Endothelial cell (in vitro differentiated cells): ENCODE measurements at places on chromosomes 13 and 19. TPM values are rescaled to one million over a fixed set of nuclear protein-coding genes. Genes with fewer than 3 reads are reported as not detected.

DNA sequence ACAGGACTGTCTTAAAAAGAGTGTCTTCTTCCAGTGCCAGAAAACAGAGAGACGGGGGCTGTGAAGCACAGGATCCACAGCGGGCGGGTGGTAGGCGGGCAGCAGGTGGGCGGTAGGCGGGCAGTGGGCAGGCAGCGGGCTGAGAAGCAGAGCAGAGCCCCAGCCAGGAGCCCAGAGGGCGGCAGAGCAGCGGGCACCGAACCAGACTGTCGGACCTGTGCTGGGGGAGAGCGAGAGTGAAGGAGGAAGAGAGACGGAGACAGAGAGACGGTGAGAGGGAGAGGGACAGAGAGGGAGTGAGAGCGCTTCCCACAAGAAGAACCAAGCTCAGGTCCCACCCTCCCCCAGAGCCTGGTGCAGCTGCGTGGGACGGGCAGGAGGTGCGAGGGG lies 30.3 kb downstream of the RASA3 start:
- peaks cover 13% of the 10 kb centered on the region for H3K27me3 ChIP-seq
- peaks cover 17% of the 10 kb centered on the region for H3K4me1 ChIP-seq
- no peak for DNase-seq
- H3K36me3 ChIP-seq, result peaks cover 10% of the 10 kb centered on the region

- peaks cover 9% of the 10 kb centered on the region for H3K4me1 ChIP-seq
- DNase-seq, result no peak
- peaks cover 25% of the 10 kb centered on the region for H3K27me3 ChIP-seq
- peaks cover 21% of the 10 kb centered on the region for H3K36me3 ChIP-seq
- H3K4me3 ChIP-seq, result peak overlapping the region; percentile 86
Measured at GRCh38 chr19:45771311-45771933, 2.4 kb upstream of the SIX5 start.

Gene CGB2
- total RNA-seq, result not detected

Gene SYCN
- total RNA-seq, result not detected

- no peak for DNase-seq
- H3K27me3 ChIP-seq, result peaks cover 2% of the 10 kb centered on the region
- H3K36me3 ChIP-seq, result no peaks in the 10 kb centered on the region
- no peak overlapping the region for H3K27ac ChIP-seq
Measured at GRCh38 chr13:30882026-30882850, 23.8 kb upstream of the MEDAG start.

Gene OXGR1
- 0.15 TPM for total RNA-seq

DNA sequence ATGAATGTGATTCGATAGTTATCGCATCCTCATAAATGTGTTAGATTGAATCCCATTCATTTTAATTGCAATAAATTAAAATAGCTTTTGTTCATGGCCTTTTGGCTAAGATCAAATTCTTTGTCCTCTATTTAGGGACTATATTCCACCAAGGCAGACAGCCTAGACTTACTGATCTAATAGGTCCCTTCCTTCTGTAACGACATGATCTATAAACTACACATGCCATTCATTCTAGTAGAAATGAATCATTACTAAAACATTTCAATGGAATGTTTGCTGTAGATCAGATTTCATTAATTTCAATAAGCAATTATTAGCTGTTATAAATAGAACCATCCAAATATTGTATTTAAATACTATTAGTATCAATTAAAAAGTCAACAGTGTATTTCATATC lies 526.6 kb upstream of the KLHL1 start:
- no peak overlapping the region for H3K4me3 ChIP-seq
- no peak for DNase-seq
- H3K36me3 ChIP-seq, result no peaks in the 10 kb centered on the region
- no peaks in the 10 kb centered on the region for H3K27me3 ChIP-seq
- no peaks in the 10 kb centered on the region for H3K4me1 ChIP-seq

GRCh38 chr19:8046569-8047165 lies 5.9 kb upstream of the CCL25 start:
- H3K27ac ChIP-seq, result no peak overlapping the region
- H3K36me3 ChIP-seq, result no peaks in the 10 kb centered on the region
- H3K27me3 ChIP-seq, result no peaks in the 10 kb centered on the region
- no peak overlapping the region for H3K4me3 ChIP-seq
